Activated CD8-positive, alpha-beta memory T cell treated with anti-CD3 and anti-CD28 coated beads for 48 hours (primary cell): ENCODE measurements at places on chromosomes 16 and 17.

- DNase-seq: no peak
Observed at GRCh38 chr16:17635183-17635582, 164.4 kb upstream of the XYLT1 start.

- DNase-seq: no peak
Observed at GRCh38 chr17:559551-560431, 154.8 kb downstream of the VPS53 start.

- no peak for DNase-seq
Observed at GRCh38 chr17:41618341-41619035, 5.9 kb downstream of the KRT17 start.

- peak; percentile 48 for DNase-seq
Observed at GRCh38 chr16:79601931-79602627, 1.5 kb upstream of the MAF start.

- DNase-seq: no peak
Observed at GRCh38 chr16:15876503-15876902, 11.9 kb downstream of the CEP20 start.

DNA sequence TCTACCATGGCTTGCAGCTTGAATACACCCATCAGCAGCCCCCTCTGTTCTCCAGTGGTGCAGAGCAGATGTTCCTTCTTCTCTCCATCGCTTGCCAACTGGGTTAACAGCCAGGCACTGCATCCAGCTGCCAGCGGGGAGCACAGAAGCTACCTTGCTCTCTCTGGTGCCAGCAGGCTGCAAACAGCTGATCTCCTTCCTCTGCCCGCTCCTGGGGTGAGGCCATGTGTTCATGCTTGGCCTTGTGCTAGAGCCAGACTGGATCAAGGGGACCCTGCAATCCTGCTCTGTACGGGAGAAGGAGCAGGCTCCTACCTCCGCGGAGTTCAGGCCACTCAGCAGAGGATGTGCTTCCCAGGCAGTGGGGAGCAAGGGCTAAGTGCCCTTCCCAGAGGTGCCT, 24.1 kb upstream of the ENGASE start:
- no peak for DNase-seq

- DNase-seq: no peak
Observed at GRCh38 chr17:79943347-79944241, 92.1 kb downstream of the TBC1D16 start.

DNA sequence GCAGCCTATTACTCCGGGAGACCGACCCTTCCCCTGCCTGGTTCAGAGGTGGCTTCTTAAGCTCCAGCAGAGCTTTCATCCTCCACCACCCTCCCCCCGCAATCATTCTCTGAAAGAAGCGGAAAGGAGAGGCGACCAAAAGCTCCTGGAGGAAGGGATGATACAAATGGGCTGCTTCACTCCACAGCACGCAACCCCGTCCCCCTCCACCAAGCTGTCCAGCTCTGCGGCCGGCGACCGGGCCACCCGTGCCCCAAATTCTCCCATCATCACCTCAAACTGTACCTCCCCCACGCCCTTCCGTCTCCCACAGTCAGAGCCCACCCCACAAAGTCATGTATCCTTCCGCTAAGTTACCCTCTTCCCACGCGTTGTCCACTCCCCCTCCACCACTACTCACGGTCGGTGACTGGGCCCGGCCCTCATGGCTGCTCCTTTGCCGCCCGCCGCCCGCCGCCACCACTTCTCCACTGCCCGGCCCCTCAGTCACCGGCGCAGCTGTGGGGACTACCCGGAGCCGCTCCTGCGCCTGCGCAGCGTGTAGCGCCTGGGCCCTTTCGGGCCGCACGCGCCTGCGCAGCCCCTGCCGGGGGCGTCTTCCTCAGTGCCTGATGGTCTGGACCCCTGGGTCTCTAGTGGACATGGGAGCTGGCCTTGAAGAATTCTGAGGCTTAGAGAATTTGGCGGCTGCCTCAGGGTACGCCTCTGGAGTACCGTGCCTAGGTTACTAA, at the start of gene FAM222B:
Gene FAM222B, minus strand, starts transcription at position 509 of the 731 bp plus-strand sequence. CDS start 76,123 bp downstream, outside the sequence.
- DNase-seq: peak; percentile 73

GRCh38 chr17:39236450-39236927, 10.7 kb upstream of the STAC2 start:
- no peak for DNase-seq

- DNase-seq: no peak
Observed at GRCh38 chr16:18969855-18970240, 13.9 kb upstream of the TMC7 start.

DNA sequence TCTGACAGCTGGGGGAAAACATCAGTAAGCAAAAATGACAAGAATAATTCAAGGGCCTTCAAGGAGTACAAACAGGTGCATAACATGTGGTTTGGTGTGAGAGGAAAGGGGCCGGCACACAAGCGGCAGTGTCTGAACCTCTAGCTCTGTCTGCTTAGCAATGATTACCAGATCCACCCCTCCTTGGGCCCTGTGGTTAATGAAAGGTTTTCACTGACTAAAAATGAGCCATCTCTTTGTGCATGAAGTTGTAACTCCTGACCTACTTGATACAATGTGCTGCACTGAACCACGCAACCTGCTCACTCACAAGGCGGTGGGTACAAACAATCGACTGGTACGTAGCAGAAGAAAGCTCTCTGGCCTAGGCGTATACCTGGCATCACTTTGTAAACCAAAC, 15.1 kb downstream of the FAM117A start:
- DNase-seq: peak; percentile 32

GRCh38 chr16:635573-636205, 416 bp downstream of the METTL26 start:
- DNase-seq: no peak

GRCh38 chr16:29862383-29862883, 593 bp downstream of the CDIPT start:
- no peak for DNase-seq

GRCh38 chr17:73101031-73101430, 8.5 kb upstream of the SLC39A11 start:
- DNase-seq: no peak

DNA sequence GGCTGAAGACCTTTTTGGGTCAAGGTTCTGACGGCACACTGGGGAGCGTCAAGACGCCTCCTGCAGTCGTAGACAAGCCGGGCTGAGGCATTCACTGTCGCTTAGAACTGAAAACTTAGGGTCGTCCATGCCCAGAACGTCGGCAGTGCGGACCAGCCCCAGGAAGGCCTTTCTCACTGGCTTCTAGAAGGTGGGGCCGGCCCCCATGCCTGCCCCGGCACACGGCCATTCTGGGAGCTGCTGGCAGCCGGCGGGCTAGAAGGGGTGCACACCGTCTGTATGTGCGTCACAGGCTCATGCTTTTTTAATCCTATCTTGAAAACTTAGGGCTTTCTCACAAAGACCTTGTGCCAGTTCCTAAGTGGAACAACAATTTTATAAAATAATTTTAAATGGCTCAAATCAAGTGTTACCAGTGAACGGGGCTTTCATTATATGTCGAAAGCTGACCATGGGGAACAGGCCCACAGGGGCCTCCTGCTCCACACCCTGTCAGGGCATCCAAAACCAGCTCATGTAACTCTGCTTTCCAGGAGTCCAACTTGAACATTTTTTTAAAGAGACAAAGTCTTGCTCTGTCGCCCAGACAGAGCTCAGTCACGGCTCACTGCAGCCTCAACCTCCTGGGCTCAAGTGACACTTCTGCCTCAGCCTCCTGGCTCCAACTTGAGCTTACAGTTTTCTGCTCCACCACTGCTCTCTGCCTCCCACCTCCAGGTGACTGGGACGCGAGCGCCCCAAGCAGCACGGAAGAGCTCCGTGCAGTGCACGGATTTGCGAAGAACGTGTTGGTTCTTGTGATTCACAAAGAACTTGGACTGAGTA, 111.2 kb downstream of the ANKRD11 start:
- no peak for DNase-seq

DNA sequence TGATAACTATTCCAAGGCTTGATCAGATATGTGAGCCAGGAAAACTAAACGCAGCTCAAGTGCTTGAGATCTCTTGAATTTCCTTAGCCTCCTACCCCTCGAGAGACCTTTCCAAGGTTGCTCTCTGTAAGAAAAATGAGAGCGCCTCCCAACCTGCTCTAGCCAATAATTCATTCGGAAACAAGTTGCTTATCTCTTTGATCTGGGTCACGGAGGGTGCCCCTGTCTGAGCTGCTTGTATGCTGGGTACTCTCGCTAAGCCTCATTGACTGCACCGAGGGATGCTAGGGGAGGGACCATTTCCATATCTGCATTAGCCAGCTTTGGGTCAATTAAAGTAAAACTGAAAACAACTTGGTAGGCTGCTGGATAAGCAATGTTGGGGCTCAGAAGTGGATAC, 70.1 kb upstream of the SHISA6 start:
- DNase-seq: no peak

DNA sequence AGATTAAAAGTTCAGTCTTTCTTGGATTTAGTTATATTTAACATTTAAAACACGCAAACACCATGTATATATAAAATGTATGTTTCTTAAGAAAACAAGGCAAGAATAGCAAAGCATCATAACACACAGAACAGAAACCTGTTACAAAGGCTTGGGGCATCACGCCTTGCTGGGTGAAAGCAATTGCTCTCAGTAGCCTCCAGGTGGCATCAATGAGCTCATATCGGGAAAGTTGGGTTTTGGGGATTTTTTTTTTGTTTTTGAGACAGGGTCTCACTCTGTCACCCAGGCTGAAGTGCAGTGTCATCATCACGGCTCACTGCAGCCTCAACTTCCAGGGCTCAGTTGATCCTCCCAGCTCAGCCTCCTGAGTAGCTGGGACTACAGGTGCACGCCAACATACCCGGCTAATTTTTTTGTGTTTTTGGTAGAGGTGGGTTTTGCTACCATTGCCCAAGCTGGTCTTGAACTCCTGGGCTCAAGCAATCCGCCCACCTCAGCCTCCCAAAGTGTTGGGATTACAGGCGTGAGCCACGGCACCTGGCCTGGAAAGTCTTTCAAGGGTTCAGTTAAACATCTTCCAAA, 56.9 kb downstream of the CYB5D2 start:
- no peak for DNase-seq

- DNase-seq: peak; percentile 57
Observed at GRCh38 chr17:76725580-76726230, 701 bp downstream of the JMJD6 start.

DNA sequence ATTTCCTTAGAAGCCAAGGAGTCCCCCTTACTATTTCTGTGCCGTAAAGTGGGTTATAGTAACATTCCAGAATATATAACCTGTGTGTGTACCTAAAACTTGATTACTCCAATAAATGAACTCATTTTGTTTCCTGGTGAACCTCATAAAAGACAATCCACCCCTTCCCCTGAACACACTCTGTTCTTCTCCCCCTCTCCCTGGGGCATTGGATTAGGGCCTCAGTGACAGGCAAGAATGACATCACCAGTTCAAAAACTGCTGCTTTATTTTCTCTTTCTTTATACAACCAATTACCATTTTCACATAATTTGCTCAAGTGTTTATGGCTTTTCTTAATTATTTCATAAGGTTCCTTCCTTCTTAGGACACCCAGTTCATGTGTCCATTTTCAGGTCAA, 17.4 kb downstream of the AARSD1 start:
- DNase-seq: no peak

DNA sequence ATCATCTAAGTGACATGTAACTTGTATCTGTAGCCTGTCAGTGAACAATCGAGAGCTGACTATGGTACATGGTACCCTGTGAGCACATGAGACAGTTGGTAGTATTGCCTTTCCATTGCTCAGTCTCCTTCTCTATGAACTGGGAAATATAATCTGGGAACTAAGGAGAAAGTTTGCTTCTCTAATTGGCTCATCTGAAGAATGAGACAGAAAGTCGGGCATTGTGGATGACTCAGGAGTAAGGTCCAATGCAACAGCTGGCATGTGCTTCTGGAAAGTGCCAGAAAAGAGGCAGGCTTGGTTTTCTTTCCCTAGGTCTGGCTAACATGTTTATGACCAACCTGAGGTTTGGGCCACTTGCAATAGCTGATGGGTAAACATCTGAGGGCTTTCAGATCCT, 51.9 kb downstream of the ZZEF1 start:
- DNase-seq: no peak

GRCh38 chr17:48100591-48101011, 677 bp downstream of the CBX1 start:
- DNase-seq: no peak

DNA sequence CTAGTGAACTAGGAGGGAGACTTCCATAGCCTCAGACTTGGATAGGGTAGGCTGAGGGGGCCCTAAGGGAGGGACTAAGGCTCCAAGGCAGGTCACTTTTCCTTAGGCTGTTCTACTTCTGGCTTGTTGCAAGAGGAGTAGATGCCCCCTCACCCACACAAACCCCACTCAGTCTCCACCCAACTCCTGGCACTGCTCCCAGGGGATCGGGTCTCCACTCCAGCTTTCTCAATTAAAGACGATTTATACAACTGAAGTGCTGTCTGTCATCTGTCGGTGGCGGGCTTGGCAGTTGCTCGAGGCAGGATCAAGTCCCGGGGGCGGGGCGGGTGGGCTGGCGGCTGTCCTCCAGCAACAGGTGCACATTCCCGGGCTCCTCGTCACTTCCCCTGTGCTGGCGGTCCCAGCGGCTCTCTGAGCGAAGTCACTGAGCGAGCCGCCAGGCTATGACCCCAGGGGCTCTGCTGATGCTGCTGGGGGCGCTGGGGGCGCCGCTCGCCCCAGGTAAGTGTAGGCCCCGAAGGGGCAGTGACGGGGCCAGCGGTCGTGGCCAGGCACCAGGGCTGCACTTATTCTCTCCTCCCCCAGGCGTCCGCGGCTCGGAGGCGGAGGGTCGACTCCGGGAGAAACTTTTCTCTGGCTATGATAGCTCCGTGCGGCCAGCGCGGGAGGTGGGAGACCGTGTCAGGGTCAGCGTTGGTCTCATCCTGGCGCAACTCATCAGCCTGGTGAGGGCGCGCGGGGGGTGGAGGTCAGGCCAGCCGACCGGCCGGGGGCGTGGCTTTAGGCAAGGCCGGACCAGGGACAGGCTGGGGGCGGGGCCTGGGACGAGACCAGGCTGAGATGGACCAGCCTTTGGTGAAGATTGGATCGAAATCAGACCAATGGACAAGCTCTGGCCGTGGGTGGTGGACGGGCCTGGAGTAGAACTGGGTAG, at the start of gene CHRNB1:
Gene CHRNB1, plus strand, starts transcription at position 380 of the 937 bp plus-strand sequence. Its CDS starts 67 bp downstream, at position 447.
- DNase-seq: no peak

- no peak for DNase-seq
Observed at GRCh38 chr17:16820979-16821543, 131.0 kb downstream of the CCDC144A start.

DNA sequence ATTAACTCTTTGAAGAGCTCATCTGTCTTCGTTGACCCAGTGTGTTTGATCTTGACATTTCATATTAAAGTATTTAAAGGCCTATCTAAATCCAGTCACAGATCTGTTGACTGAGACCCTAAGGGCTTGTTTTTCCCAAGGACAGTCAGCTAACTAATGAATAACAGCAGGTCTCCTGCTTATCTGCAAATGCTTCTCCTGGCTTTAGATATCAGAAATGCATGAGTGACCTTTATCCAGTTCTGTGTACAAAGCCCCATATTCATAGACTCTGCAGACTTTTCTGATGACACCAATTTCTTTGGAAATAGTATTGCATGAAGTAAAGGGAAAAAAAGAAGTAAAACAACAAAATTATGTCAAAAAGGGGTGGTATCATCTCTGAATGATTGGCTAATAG, 70.3 kb downstream of the YPEL2 start:
- no peak for DNase-seq

- DNase-seq: no peak
Observed at GRCh38 chr16:28158136-28158535, 53.6 kb downstream of the XPO6 start.

GRCh38 chr17:10278218-10278617, 79.8 kb upstream of the GAS7 start:
- DNase-seq: no peak
